Stimulated activated CD4-positive, alpha-beta T cell treated with anti-CD3 and anti-CD28 coated beads, Interleukin-2, amount 100 ng/mL, for 48 hours (primary cell): ENCODE measurements at places on chromosomes 11 and 22.
A peak's percentile ranks its signal among the peaks of the same experiment; 100 is the strongest.

DNA sequence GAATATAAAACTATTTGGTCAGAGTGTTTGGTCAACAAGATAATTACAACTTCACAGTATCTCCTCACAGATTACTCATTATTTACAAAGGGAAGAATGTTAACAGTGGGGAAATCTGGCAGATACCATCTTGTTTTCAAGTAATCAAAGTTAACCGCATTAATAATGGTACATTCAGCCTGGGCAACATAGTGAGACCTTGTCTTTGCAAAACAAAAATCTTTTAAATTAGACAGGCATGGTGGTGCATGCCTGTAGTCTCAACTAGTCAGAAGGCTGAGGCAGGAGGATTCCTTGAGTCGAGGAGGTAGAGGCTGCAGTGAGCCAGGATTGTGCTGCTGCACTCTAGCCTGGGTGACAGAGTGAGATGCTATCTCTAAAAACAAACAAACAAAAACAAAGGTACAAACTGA lies 78.5 kb downstream of the ACER3 start:
- no peak for DNase-seq

GRCh38 chr11:9990221-9990973 lies 303.6 kb downstream of the SBF2 start:
- no peak for DNase-seq

GRCh38 chr11:119319136-119319699 lies 2.3 kb upstream of the MCAM start:
- no peak for DNase-seq

GRCh38 chr11:40513281-40513680 lies 946.2 kb downstream of the LRRC4C start:
- no peak for DNase-seq

GRCh38 chr22:27992294-27993165 lies 73.5 kb upstream of the PITPNB start:
- DNase-seq: no peak

DNA sequence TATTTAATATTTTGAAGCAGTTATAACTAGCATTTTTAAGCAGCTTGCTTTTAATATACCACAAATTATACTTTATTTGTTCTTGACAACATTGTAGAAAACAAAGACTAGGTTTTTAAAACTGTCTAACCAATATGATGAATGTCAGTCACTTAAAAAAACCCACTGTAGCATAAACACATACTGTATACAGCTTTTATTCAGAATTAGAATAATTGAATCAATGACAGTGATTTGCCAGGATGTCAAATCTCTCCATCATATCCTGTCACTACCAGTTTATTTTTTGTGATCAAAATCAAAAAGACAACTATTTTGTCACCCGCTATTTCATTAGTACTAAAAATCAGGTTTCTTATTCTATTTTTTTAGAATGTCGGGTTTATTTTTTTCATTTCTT lies 26.5 kb downstream of the PAX6 start:
- no peak for DNase-seq

GRCh38 chr11:102293873-102294601 lies 23.2 kb upstream of the BIRC3 start:
- no peak for DNase-seq

- no peak for DNase-seq
Observed at GRCh38 chr11:74634537-74634936, 42.2 kb downstream of the POLD3 start.

GRCh38 chr22:44351037-44351436 lies 38.3 kb upstream of the SHISAL1 start:
- no peak for DNase-seq

- no peak for DNase-seq
Observed at GRCh38 chr11:47400768-47401279, 7.6 kb upstream of the SLC39A13 start.

DNA sequence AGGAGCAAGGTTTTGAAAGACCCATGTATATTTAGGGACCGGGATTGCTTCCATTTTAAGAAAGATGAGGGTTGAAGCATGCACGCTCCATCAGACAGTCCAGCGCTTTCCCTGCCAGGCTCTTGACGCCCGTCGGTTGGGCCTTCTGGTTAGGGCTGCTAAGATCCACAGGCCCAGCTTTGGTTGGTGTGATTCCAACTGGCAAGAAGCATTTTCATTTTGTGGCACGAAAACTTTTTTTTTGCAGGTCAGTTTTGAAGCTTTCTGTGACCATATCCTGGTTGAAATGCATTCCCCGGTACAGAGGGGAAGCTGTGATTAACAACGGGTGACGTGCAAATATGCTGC lies 34.3 kb upstream of the MPPED1 start:
- no peak for DNase-seq

DNA sequence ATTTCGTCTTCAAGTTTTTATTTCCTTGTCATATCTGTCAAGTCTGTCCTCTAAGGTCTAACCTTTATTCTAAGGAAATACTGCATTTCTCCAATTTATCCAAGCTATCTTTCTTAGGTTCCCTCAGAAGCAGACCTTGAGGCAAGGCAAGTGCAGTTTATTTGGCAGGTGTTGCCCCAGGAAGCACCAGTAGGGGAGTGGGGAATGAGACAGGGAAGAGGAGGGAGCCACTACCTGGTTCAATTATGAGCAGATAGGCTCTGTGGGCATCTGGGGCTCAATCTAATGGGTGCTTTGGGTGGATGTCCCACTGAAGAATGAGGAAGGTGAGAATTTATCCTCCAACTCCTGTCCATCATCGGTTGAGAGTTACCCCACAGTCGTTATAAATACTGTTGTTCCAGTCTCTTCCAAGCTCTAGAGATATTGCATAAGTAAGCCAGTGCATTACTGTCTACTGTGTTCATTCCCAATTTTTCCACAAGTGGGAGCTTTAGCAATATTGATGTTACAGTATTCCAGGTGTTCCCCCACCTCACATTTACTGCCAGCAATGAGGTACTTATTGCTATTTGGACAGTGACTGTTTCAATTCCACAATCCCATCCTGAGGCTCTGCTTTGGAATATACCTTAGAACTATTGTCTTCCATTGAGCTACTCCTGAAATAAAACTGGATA lies 154.9 kb upstream of the CEP126 start:
- DNase-seq: no peak

DNA sequence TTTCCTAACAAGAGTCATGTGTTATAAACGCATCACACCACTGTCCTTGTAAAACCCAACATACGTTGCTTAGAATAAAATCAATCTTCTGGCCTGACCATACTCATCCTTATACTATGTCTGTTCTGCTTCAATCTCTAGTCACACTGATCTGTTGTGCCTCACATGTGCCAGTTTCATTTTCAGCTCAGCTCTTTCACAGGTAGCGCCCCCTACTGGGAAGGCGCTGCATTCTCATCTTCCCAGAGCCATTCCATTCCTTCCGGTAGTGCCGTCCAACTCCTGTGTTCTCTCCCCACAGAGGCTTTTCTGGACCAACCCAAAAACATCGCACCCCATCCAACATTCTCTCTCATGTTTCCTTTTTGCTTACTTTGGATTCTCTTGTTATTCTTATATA lies 22.2 kb downstream of the CASP5 start:
- DNase-seq: peak; percentile 56

GRCh38 chr11:17593466-17594245 lies 46.6 kb downstream of the OTOG start:
- no peak for DNase-seq

DNA sequence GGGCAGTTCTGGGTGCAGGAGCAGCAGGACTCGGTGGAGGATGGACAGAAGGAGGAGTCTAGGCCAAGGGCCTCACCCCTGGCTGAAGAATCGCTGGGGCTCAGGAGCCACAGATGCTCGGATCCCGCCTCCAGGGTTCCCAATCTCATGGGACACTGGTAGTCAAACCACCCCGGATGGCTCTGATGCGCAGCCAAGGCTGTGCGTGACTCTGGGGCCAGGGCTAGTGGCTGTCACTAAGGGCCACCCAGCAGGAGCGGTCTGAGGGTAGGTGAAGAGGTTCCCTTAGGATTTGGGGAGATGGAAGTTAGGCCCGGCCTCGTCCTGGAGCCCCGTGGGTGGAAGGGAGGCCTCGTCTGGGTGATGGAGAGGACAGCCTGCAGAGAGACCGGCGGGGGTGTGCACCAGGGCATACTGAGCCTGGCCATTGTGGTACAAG lies 300.6 kb downstream of the TBC1D22A start:
- DNase-seq: no peak

DNA sequence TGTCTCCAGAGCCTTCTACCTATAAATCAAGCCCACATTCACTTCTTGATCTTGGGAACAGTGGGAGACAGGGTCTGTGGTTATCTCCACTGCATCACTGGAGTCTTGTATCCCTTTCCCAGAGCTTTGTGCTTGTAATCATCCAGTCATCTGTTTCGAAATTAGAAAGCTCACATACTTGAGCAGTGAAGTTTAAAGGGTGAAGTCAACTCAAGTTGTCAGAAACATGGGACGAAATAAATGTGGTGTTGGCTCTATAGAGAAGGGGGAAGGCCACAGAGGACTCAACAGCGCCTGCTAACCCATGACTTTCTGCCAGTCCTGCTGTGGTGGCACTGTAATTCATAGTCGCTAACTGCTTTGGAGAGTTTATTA lies 197.5 kb downstream of the DBX1 start:
- DNase-seq: no peak

DNA sequence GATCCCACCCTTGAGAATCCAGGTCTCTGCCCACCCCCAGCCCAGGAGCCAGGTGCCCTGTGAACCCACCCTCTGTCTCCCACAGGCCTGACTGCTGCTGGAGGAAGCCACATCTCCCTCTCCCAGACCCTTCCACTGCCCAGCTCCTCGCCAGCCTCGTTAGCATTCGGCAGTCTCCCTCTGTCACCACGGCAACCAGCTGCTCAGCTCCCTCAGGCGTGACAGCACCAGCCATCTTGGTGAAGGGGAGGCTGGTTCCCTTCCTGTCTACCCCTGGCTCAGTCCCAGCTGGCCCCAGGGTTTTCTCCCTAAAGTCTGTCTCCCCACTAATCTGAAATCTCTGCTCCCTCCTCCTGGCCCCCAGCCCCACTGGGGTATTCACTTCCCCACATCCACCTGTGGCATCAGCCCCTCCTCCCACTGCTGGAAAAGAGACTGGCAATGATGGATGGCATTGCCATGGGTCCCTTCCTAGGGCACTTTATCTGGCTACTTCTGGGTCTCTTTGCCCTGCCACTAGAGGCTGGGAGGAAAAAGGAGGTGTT lies 28.1 kb downstream of the NRXN2 start:
- DNase-seq: no peak

DNA sequence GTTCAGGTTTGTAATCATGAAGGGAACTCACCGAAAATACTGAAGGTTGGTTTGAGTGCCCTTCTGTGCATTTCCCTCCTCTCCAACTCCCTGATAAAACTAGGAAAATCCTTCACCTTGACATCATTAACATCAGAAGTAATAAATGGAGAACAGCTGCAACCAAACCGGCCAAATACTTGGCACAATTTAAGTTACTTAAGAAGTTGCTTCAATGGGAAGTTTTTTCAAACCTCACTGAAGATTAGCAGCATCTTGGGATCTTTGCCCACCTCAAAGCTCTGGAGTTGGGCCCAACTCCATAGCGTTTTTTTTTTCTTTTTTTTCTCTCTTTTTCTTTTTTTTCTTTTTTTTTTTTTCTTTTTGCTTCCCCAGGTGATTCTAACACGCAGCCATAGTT lies 784.8 kb downstream of the KCNA4 start:
- DNase-seq: no peak

GRCh38 chr22:38707346-38707745 lies 1.6 kb downstream of the GTPBP1 start:
- DNase-seq: no peak

DNA sequence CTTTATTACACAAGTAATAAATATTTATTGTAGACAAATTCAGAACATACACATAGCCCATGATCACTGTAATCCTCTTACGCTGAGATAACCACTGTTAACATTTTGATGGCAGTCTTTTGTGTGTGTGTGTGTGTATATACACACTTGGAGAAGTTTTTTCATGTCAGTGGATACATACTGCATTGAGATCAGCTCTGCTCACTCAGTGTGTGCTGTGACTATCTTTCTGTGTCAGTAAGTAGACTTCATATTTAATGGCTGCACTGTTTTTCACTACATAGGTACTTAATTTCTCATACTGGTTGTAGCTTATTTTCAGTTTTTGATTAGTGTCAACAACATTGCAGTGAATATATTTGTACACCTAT lies 82.9 kb downstream of the FAM83F start:
- no peak for DNase-seq

DNA sequence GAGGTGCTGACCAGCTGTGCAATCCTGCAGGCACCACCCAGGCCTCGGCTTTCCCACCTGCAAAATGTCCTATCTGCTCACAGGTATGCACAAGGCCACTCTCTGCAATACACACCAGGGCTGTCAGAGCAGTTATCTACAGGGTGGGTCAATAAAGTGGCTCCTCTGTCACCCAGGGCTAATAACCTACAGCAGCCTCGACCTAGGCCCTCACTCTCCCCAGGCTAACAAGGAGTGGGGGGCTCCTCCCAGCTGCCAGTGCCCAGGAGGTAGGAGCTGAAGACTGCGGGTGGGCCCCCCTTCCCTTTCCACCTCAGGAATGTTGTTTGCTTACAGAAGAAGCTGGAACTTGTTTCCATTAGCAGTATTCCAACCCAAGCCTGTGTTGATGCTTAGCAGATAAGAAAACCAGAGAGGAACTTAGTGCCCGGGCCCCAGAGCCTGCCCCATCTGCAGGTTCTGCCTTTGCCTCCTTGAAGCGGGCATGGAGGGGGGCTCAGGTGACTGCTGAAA lies 26.8 kb downstream of the MYH9 start:
- no peak for DNase-seq

- no peak for DNase-seq
Observed at GRCh38 chr11:69434471-69434931, 47.0 kb upstream of the LINC01488 start.

- no peak for DNase-seq
Observed at GRCh38 chr11:92206441-92206840, 18.2 kb upstream of the FAT3 start.

DNA sequence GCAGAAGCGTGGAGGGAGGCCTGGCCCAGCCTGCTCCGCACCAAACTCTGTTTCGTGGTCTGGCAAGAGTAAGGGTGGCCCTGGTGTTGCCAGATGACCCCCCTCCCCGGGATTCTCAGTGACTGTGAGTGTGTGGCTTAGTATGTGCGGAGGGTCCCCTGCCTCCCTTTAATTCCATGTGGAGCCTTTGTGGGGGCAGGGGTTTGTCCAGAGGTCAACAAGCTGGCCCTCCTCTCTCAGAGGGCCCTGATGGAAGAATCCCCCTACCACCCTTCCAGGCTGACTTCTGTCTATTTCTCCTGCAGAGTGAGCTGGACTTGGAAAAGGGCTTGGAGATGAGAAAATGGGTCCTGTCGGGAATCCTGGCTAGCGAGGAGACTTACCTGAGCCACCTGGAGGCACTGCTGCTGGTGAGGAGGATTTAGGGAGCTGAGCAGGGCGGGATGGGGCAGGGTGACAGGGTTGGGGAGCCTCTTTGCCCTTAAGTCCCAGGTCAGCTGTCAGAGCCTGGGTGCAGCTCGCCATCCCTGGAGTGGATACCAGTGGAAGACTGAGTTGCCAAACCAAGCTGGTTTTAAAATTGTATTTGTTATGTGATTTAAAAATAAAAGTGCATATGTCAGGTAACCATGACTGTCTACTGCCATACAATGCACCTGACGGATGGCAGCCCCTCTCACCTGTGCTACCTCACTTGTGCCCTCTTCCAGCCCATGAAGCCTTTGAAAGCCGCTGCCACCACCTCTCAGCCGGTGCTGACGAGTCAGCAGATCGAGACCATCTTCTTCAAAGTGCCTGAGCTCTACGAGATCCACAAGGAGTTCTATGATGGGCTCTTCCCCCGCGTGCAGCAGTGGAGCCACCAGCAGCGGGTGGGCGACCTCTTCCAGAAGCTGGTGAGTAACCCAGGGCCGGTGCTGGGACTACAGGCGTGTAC lies 80.6 kb downstream of the BCR start:
- DNase-seq: no peak
